DMS53 (cell line): ENCODE measurements at places on chromosomes 11 and 22.
A peak's percentile ranks its signal among the peaks of the same experiment; 100 is the strongest.

DNA sequence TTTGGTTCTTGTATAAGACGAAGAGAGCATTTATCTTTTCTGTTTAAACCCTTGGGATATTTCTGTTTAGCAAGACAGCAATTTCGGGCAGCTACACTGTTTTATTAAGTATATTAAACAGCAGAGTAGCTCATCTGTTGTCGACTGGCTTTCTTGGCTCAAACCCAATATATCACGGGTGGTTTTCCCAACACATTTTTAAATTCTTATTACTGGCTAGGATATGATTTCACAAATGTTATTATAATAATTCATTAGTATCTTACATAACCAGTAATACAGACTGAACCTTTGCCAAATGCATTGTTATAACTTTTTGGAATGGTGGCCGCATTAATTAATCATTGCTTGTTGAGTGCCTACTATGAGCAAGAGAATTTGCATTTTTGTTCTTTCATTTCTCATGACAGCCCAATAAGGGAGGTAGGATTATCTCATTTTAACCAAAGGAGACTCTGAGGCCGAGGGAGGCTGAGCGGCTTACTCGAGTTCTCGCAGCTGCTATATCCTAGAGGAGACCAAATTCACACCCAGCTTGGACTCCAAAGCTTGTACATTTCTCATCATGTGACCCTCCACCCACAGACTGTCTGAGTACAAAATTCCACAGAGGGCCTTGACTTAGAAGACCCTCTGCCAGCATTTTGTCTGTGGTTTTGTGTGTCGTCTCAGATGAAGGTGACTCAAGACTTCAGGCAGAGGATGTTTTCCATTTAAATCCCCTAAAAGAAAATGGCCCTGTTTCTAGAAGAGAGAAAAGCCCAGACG lies 304.9 kb downstream of the NTM start:
- no peak for DNase-seq

DNA sequence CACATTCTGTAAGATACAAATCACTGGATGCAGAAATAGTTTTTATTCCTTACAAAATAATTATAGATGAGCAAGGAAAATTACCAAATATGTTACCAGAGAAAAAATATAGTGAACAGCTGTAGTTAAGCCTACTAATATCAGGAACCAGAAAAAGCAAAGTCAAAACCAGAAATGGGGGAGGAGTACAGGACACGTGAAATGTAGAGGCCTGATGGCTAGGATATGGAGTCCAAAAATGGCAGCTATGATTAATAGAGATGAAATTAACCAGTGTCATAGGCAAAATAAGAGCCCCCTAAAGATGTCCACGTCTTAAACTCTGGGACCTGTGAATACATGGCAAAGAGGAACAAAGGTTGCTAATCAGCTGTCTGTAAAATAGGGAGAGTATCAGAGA lies 34.1 kb downstream of the MRE11 start:
- DNase-seq = no peak

DNA sequence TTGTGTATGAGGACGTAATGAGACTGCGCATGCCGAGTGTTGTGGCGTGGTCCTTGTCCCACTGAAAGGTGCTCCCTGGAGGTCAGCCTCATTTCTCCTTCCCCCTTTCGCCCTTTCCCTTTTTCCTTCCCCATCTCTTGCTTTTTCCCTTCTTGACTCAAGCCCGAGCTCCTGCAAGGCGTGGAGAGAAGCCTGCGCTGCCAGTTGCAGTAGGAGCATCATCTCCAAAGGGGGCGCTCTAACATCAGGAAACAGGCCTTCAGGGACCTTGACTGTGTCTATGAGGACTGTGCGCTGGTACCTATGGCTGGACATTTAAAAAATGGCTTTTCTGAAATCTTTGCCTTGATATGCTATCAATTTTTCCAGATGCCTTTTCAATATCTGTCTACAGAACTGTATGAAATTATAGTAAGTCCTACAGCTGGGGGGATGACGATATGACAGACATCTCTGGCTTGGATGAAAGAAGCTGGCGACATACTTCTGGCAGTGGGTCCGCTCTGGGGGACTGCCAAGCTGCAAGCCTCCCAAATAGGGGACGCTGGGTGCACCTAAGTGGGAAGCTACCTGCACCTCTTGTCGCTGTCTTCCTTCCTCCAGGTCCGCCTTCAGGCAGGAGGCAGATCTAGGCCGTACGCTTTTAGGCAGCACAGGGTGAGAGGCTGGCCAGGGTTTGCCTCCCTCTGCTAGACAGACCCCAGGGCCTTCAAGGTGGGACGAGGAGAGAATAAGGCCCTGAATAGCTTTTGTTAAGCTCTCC lies 96.5 kb downstream of the NXPE2 start:
- DNase-seq = peak; percentile 86

GRCh38 chr22:23847991-23848864 lies 9.4 kb upstream of the DERL3 start:
- DNase-seq = no peak

GRCh38 chr22:42912059-42912458 lies 55.0 kb upstream of the ARFGAP3 start:
- DNase-seq = no peak

GRCh38 chr11:99584830-99585229 lies 564.1 kb downstream of the CNTN5 start:
- DNase-seq = no peak
